ENCODE measurements at places on chromosomes 3 and 15.

DNA sequence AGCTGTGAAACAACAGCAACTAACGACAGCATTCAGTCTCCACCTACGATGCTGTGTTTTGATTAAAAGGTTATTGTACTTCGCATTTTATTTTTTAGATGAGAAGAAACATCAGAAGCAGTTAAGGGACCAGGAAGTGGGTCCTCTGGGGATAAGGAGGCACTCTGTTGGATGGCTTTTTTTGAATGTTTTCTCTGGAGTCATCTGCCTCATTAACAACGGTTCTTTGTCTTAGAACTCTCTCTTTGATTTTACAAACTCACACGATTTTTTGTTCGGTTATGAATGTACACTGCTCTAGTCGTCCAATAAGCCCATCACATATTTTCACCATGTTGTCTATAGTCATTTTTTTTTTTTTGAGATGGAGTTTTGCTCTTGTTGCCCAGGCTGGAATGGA, 36.0 kb upstream of the ARPIN start:
- no peak for DNase-seq

GRCh38 chr15:53212785-53213184, 422.6 kb upstream of the ONECUT1 start:
- DNase-seq: no peak

GRCh38 chr15:90271459-90272166, 6.1 kb downstream of the NGRN start:
- DNase-seq: peak; percentile 48

DNA sequence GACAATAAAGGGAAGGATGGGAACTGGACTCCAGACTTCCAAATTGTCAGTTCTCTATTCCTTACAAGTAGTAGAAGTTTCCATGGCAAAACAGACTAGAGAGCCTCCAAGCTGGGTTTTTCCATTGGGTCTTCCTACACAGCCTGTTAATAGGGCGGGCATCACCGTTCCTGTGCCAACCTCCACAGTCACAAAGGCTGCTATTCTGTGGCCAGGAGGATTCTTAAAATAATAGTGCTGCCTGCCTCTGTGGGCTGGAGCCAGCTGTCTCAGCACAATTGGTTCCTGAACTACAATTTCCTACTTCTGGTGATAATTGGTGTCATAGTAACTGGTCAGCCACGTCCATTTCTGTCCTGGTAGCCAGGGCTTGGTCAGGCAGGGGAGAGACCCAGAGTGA, 38.6 kb downstream of the LYZL4 start:
- peak; percentile 26 for DNase-seq

DNA sequence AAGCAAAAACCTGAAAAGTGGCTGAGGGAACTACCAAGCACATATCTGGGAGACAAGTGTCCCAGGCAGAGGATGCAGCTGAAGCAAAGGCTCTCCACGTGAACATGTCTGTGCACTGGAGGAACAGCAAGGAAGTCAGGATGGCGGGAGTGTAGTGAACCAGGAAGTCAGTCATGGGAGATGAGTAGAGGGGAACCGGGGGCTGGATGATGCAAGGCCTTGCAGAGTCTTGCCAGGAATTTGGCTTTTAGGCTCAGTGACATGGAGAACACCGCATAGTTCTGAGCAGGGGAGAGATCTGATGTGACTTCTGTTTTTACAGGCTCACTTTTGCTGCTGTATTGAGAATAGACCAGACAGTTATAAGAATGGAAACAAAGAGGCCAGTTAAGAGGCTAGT, 19.0 kb downstream of the C2CD4A start:
- no peak for DNase-seq

- no peak for DNase-seq
Measured at GRCh38 chr3:115062412-115062956, 84.6 kb downstream of the ZBTB20 start.

GRCh38 chr3:127732303-127732702, 59.6 kb downstream of the ABTB1 start:
- no peak for DNase-seq

DNA sequence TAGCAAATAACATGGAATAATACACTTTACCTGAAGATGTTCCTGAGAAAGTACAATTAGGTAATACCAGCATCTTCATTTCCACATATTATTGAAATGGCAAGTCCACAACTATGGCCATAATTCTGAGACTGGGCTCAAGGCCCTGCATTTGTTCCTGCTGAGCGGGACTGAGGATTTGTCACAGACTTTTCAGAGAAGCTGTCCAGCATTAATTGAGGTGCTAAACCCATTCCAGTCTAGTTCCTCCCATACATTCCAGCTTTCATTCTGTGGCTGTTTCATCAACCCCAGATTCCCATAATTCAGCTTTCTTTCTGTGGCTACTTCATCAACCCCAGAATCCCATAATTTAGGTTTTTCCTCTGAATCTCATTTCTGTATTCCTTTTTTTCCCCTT, 293.4 kb upstream of the GBE1 start:
- no peak for DNase-seq

DNA sequence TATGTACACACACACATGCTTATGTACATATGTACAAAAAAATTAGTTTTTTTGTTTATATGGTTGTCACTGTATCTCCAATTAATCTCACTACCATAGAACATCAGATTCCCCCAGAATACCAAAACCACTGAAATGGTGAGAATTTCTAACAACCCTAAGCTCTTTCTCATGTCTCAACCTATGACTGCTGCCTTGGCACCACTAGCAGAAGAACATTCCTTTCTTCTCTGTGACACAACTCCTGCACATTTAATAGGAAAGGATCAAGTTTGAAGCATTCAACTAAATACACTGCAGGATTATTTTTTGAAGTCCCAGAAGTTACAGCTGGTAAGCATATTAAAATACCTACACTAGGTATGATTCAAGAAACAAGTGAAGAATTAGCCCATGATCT, 109.6 kb downstream of the FAM174B start:
- DNase-seq: no peak

DNA sequence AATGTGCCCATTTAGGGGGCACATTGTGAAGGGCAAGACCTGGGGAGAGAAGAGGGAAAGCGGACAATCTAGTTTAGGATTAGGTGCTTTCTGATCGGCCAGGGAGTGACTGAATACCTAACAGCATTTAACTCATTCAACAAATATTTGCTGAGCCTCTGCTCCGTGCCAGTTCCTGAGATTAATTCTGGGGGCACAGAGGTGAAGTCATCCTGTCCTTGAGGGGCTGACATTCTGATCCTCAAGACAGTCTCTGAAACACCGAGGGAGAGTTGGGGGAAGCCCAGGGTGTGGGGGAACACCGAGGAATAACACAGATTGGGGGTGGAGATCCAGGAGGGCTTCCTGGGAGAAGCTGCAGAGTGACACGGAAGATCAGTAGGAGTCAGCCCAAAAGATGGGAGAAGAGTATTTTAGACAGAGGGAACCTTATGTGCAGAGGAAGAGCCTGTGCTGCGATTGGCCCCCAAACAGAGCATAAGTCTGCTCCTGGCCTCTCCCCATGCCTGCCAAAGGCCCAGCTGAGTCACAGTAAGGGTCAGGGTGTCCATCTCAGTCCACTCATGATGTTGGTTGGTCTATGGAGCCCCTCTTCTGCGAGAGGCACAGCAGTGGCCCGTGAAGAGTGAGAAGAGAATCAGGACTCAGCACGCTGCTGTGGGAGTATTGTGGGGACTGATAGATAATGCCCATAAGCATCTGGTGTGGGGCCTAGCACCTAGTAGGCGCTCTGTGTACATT, 60.2 kb downstream of the AMOTL2 start:
- no peak for DNase-seq

- no peak for DNase-seq
Measured at GRCh38 chr3:107498646-107499045, 24.1 kb upstream of the BBX start.

GRCh38 chr3:39322936-39323335, 6.6 kb upstream of the CCR8 start:
- DNase-seq: no peak

GRCh38 chr3:149115114-149115513, 14.3 kb upstream of the HPS3 start:
- no peak for DNase-seq

- no peak for DNase-seq
Measured at GRCh38 chr3:20079621-20080020, 39.4 kb downstream of the KAT2B start.

GRCh38 chr3:14244521-14245247, 66.1 kb downstream of the LSM3 start:
- DNase-seq: no peak

DNA sequence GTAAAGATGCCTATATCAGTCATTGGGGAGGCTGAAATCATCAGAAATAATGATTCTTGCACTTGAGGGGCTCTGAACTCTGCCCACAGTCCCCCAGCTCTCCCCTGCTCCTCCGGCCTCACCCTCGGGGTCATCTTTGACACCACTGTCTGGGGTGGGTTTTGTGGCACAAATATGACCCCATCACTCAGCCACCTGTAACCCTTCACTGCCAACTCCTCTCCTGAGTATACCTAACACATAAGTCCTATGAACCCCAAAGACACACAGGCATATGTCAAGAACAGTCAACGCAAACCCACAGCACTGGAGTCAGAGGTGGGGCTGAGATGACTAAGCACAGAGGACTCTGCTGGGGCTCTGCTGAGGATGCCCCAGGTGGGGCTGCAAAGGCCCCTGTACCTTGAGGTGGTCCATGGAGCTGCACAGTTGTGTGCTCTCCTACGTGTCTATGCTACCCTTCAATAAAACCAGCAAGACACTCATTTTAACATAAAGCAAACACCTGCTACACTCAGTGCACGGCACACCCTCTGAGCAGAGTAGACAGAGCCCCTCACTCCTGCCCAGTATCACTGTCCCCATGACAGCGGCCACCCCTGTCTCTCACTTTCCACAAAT, 29.9 kb downstream of the SLC41A3 start:
- no peak for DNase-seq

- DNase-seq: no peak
Measured at GRCh38 chr3:33798113-33798417, 365 bp upstream of the PDCD6IP start.

DNA sequence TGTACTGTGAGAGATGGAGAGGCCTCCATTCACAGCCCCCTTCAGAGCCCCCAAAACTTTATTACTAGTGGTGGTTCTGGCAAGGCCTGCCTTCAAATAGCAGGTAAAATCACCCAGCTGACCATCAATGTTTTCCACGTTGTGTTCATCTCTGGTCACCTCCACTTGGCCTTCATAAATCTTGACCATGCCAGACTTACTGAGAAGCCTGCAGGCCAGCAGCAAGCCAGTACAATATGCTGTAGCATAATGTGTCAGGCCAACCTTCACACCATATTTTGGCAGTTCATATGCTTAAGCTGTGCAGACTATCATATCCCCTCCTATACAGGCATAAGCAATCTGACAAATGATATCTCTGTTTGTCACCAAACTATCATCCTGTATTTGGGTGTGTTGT, 62.1 kb downstream of the ZNF621 start:
- DNase-seq: no peak

- no peak for DNase-seq
Measured at GRCh38 chr15:79381593-79381992, 50.5 kb upstream of the MINAR1 start.

GRCh38 chr3:72255791-72256559, 471.0 kb upstream of the PROK2 start:
- peak; percentile 44 for DNase-seq

- DNase-seq: no peak
Measured at GRCh38 chr3:50642382-50642781, 25.4 kb downstream of the MAPKAPK3 start.

DNA sequence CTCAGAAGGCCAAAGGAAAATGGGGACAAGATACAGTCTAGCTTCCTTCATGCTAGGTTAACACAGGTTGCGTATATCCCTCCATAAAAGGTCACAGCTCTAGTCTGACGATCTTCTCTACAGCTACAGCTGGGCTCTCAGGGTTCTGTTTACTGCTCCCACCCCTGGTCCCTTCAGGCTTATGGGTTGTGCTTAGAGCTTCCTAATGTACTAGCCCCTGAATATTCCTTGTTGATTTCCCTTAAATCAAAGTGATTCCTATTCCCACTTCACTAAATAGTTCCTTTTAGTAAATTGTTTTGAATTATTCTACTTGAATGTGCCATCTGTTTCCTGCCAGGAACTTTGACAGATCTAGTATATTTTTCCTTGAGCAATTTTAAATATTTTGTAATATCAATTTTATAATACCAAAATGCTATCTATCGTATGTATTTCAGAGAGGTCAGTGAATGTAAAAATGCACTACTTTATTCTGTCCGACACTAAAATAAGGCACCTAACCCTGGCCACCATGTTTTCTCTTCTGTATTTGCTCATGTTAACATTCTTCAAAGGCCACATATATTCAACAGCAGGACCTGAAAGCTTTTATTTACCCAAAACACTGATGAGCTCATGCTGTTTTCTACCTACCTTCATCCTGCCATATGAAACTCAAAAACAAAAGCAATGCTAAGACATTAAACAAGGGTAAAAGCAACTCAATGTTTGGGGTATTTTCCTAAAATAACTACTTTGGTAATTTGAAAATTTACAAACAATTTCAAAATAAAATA, 92.8 kb upstream of the TGFBR2 start:
- no peak for DNase-seq

GRCh38 chr3:115375362-115375761, 228.3 kb upstream of the ZBTB20 start:
- no peak for DNase-seq

GRCh38 chr15:90367576-90367975, 15.5 kb downstream of the ZNF774 start:
- DNase-seq: no peak

DNA sequence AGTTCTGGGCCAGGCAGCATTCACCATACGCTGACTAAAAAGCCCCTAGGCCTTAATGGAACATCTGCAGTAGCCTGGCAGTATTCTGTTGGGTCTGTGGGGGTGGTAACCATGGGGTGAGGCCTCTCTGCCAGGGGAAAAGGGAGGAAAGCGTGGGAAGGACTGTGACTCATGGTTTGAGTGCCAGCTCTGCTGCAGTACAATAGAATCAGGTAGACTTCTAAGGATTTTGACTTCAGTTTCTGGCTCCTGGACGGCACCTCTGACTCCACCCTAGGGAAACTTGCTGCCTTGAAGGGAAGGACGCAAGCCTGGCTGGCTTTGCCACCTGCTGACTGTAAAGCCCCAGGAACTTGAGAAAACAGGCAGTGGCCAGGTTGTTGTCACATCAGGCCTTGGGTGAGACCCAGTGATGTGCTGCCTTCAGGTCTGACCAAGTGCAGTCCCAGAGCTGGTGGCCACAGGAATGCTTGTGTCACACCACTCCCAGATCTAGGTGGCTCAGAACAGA, 148.6 kb downstream of the SUCNR1 start:
- DNase-seq: no peak

GRCh38 chr15:65184305-65184867, 756 bp downstream of the CLPX start:
- DNase-seq: peak; percentile 66

DNA sequence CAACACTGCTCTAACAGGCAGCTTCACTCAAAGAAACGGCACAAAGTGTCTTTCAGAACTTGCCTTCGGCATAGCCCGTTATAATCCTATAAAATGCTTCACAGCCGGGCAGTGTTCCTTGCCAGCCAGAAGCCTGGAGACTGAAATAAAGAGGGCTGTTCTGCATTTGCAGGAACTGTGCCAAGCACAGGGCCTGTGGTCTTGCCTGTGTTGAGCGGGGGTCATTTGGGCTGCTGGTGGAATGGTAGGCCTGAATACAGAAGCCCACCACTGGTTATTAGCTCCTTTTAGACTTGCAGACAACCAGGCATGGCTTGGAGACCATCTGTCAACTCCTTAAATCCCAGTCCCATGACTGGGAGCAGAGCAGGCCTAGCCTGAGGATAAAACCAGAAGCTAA, 4.7 kb upstream of the ARHGEF3 start:
- no peak for DNase-seq

GRCh38 chr3:140523600-140523999, 154.3 kb upstream of the TRIM42 start:
- no peak for DNase-seq

- no peak for DNase-seq
Measured at GRCh38 chr15:62362608-62363007, 197.5 kb upstream of the C2CD4B start.

- no peak for DNase-seq
Measured at GRCh38 chr3:111768571-111769100, 90.4 kb upstream of the PHLDB2 start.
